ENCODE measurements at places on chromosomes 1 and 21.

- no peak for DNase-seq
Measured at GRCh38 chr1:207240325-207241101, 81.0 kb upstream of the CD55 start.

DNA sequence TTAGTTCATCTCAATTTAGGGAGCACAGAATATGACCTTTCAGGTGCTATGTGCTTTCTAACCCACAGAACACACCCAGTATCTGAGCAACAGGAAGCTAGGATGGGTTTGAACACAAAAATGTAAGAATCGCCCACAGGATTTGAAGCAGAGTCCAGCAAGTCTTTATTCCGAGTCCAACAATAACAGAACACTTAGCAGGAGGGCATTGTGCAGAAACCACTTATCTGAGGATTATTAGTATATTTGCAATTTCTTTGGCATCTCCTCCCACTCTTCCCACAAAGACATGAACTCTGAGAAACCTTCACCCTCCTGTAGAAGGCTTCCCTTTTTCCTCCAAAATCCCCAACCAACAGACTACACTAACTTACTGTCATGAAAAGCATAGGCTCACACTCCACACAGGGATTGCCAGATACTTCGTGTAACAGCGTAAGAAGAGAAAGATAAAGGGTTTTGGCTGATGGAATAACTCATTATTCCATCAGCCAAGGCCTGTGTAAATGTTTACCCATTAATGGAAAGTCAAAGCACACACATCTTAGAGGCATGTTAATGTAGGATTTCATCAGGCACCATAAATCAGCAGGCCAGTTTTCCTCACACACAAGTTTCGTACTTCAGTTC lies 16.1 kb downstream of the SIPA1L2 start:
- DNase-seq: no peak

DNA sequence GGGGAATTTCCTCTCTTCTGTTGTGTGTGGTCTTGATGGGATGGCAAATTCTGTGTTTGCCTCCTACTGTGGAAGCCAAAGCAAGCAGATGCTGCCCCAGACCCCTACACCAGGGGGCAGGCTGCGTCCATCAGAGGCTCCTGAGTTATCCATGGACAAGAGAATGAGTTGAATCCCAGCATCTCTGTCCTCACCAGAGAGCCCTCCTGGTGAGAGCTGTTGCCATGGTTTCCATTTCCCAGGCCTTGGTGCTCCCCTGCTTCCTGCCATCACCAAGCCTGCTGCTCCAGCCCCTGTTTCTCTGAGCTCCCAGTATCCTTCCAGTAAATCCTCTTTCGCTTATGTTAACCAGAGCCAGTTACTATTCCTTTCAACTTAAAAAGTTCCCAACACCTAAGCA lies 20.4 kb upstream of the GNG12 start:
- DNase-seq: no peak

DNA sequence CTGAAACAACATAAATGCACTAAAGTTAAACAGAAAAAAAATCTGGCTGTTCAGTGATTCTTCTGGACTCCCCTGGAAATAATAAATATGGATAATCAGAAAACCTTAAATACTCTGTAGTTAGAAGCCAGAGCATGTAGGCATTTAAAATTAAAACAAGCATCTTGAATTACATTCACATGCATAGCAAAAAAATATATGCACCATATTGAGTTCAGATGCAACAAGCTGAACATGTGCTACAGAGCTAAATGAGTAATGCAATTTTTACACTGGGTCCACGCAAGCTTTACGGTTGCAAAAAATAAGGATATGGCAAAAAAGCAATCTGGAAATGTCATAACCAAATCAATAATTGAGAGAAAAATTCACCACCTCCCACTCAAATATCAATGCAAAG lies 11.5 kb upstream of the KCNT2 start:
- no peak for DNase-seq

GRCh38 chr21:23522751-23523150 lies 2084.5 kb downstream of the MRPL39 start:
- DNase-seq: no peak

DNA sequence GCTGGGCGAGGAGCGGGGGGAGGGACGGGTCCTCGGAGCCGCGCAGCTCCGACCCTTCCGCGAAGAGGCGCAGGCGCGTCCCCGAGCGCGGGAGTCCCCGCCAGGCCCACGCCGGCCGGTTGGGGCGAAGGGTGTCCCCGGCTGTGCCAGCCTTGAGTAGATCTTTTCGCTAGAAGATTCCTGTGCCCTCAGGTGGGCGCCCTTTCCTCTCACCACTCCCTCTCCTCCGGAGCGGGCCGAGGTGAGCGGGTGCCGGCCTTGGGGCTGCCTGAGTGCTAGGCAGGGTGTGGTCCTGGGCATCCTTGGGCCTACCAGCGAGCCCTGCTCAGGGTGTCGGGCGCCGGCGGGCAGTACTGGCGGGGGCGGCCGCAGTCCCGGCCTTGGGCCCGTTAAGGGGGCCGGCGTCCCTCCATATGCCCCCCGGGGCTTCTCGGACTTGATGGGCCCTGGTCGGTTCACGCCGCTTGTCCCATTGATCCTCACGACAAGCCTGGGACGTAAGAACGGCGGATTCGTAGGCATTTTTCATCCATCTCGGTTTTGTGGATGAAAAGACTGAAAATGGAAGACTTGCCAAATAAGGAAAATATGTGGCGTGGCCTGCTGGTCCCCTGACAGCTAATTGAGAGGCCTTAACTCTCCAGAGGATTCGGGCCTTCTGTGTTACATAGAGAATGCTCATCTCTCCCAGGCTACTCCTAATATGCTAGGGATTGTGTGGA lies 712 bp downstream of the DEGS1 start:
- peak; percentile 73 for DNase-seq

DNA sequence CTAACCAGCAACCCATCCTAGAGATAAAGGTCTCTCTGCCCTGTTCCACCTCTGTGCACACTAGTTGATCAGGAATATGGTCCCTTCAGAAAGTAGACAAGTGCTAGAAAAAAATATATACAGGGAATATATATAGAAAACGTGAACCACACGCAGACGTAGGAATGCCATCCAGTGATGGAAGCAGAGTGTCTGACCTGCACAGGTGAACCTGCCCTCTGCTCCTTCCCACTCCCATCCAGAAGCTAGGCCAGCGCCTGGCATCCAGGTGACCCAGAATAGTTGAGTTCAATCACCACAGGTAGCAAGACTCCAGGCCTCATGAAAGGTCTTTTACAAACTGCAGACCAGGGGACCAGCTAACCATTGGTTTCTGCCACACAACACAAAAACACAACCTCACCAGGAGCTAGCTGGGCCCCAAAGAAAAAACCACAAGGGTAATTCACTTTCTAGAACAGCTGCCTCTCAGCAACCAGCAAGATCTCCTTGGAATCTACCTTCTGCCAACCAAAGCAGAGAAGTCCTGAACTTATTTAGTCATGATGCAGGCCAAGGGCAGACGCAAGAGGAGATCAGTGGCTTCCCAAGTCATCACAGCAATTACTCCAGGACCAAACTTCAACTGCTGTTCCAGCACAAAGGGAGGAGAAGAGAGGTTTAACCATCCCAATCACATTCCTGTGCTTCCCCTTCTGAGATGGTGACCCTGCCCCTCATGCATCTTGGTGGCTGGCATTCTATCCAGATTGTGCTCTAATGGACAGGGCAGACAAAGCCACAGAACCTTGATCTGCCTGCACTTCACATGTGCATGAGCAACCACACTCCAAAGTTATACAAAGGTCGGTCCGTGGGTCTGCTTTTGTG lies 53.0 kb downstream of the GPR161 start:
- DNase-seq: no peak

DNA sequence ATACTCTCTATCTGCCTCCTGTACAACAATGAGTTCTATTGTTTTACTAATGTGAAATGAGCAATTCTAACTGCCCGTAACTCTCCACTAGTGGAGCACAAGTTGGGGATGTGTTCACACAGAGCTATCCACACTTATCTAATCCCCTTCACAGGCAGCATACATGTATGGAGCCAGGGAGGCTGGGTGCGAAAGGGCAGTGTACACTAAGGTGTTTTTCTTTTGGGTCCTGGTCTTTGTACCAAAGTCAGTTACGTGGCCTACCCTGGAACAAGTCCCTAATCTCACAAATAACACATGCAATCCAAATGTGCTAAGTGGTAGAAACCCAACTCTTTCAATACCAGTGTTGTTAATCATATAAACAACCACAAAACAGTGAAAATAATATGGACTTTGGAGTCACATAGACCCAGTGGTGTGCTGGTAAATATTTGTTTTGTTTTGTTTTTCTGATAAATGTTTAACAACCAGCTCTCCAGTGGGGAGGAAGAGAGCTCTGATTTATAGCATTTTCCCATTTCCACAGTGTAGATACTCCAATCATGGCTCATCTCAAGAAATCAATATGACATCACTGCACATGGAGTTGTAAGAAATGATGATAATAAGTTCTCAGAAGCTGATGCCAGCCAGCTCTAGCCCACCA lies 319.9 kb upstream of the DUSP10 start:
- DNase-seq: no peak

DNA sequence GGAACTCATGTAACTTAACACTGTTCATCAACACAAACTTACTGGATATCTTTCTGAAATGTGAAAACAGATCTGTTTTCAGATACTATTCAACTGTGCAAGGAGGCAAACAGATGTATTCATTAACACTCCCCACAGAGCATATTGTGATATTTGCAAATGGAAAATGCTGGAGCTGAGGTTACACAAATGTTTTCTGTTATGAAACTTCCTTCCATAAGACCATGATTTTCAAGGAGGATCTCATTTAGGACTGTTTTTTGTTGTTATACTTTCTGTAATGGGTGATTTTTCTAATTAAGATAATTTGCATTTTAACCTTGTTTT lies 56.1 kb downstream of the GABPA start:
- no peak for DNase-seq

GRCh38 chr1:209965996-209966395 lies 28.0 kb downstream of the SYT14 start:
- no peak for DNase-seq

DNA sequence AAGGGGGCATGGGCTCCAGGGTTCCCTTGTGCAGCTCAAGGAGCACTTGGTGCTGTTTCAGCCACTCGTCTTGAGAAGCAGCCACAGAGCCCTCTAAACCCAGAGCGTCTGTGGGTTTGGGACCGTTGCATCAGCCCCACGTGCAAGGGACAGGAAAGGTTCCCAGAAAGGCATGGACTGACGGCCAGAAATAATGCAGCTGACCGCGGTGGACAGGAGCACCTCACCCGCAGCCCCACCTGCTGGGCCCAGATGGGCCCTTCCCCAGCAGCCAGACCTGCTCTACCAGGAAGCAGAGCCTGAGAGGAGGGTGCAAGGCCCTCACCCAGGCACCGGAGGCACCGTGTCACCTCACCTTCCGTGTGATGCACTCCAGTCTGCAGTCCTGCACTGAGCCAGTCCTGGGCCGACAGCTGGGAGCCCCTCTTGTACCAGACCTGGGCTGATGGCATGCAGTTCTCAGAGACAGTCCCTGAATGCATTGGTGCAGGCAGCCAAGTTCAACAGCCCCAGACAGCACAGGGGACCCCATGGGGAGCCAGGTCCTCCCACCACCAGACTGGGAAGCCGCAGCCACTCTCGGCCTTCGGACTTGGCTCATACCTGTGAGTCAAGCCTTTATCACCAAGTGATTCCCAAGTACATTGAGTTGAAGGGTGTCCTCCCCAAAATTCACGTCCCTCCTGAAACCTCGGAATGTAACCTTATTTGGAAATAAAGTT lies 4.8 kb upstream of the TFF3 start:
- no peak for DNase-seq

GRCh38 chr1:53477651-53478501 lies 18.7 kb downstream of the DMRTB1 start:
- no peak for DNase-seq

Measured in stimulated activated CD4-positive, alpha-beta T cell treated with anti-CD3 and anti-CD28 coated beads, Interleukin-2, amount 100 ng/mL, for 24 hours (primary cell).